ENCODE measurements at places on chromosomes 4 and X.
A peak's percentile ranks its signal among the peaks of the same experiment; 100 is the strongest.

DNA sequence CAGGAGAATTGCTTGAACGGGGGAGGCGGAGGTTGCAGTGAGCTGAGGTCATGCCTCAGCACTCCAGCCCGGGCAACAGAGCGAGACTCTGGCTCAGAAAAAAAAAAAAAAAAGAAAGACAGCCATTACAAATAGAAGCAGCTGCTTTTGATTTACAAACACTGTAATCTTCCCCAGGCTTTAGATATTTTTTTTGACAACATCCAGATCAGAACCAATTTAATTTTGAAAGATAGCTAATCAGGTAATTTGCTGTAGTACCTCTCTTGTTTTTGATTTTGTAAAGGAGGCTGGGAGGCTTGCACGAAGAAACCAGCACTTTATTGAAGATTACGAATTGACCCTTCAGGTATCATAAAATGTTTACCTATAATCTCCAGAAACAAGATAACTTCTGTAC, 107.0 kb downstream of the LDB2 start:
- DNase-seq, result no peak

DNA sequence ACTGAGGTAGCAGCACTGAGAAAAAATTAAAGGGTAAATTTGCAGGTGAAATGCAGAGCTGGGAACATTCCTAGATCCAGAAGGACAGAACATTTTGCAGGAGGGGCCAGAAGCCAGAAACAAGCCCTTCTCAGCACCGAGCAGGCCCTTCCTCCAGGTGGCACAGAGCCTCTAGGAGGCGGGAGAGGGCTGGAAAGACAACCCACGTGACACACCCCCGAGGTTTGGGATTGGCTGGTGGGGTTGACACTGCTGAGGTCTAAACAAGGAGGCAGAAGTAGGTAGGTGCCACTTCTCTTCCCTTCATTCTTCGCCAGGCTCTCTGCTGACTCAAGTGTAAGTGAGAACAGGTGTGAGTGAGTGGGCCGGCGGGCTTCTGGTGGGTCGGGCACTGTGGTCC, at the start of gene PAGE4:
TSS of gene PAGE4 (plus strand) at position 288 of the 400 bp plus-strand sequence. CDS start 1,126 bp downstream, outside the sequence.
- DNase-seq, result no peak

DNA sequence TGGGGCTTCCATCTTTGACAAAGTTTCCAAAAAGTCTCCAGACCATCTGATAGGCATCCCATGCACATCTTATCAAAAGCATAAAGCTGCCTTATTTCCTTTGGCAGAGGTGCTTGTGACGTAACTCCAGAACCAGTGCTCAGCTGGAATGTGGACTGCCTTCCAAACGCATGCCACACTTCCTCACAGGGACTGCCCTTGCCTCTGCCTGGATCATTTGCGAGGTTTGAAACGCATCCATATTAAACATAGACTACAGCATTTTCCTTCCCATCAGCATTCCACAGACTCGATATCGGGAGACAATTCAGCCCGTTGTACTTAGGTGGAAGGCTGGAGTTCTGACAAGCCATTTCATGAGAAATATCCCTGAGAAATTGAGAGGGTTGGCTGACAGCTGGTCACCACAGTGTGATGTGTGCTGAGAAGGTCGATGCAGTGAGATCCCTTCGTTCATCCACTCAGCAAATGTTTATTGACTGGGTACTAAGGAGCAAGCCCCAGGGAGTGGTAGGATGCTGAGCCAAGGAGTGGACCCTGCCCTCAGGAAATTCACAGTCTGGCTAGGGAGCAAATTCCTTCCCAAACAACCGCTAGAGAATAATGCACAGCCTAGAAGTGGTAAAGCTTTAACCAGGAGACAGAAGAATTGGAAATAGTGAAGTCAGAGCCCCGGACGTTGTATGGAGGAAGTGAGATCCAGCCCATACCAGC, 376.0 kb downstream of the BCOR start:
- DNase-seq, result peak; percentile 45

GRCh38 chr4:159206427-159206871, 103.6 kb downstream of the RAPGEF2 start:
- peak; percentile 47 for DNase-seq

- DNase-seq, result peak; percentile 43
These were observed 1.0 kb downstream of the AGA start for GRCh38 chr4:177441061-177441802.

DNA sequence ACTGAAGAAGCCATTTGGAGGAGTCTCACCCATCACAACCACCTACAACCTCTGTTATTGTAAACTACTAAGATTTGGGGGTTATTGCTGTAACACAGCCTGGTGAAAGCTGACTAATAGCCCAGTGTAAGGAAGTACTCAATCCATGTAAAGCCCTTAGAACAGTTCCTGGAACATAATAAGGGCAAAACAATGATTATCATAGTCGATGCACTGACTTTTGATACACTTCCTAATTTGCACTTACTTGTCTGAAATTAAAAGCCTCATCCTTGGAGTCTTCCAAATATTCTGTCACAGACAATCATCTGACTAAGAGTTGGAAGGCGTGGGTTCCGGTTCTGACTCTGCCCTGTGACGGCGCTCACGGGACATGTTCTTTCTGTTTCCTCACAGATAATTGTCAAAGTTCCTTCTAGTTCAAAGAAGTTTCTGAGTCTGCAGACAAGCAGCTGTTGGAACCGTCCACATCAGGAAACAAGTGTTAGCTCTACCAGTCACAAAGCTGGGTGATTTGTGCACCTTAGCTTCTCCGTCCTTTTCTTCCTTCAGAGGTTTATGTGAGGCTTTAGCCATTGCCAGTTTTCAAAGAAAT, 33.4 kb upstream of the RASGEF1B start:
- no peak for DNase-seq

- no peak for DNase-seq
These were observed 12.8 kb downstream of the CYP4V2 start for GRCh38 chr4:186204103-186204559.

GRCh38 chr4:44016570-44017421, 431.8 kb downstream of the KCTD8 start:
- DNase-seq, result peak; percentile 11

DNA sequence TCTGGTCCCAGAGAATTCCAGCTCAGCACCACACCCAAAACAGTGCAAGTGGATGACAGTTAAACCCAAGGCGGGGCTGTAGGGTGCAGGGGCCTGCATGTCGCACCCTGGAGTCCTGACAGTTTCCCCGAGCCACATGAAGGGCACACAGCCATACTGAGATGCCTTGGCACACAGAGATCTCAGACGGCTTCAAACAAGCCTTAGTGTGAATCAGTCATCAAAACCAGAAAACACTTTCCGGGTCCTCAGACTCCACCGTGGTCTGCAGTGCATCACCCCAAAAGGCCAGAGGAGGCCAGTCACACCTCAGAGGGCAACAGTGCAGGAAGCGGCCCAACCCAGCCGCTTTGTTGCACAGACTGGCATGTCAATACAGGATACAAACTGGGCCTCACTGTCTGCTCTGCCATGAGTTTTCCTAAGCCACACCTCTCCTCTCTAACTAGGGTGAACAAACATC, 64.6 kb upstream of the ENPP6 start:
- DNase-seq, result no peak

- peak; percentile 1 for DNase-seq
These were observed 300.1 kb upstream of the DDX53 start for GRCh38 chrX:22699581-22700091.

DNA sequence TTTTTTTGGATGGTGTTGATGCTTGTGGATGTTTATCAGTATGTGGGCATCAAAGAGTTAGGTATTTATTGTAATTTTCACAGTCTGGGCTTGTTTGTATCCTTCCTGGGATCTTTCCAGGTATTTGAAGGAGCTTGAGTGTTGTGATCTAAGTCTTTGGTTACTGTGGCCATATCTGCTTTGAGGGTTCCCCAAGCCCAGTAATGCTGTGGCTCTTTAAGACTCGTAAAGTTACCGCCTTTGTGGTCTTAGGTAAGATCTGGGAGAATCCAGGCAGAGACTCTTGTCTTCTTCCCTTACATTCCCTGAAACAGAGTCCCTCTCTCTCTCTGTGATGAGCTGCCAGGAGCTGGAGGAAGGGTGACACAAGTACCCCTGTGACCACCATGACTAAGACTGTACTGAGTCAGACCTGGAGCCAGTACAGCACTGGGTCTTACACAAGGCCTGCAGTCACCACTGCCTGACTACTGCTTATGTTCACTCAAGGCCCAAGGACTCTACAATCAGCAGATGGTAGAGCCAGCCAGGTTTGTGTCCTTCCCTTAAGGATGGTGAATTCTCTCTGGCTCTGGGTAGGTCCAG, 62.2 kb downstream of the FMR1NB start:
- peak; percentile 71 for DNase-seq
